Erythroblast (primary cell): ENCODE measurements at places on chromosomes 13 and 19.
A peak's percentile ranks its signal among the peaks of the same experiment; 100 is the strongest.

GRCh38 chr13:23580684-23581060 lies 10.5 kb downstream of the TNFRSF19 start:
- DNase-seq: no peak

GRCh38 chr13:36919171-36919832 lies 736 bp downstream of the SMAD9 start:
- no peak for DNase-seq

- no peak for DNase-seq
These were observed 23.0 kb downstream of the TUBA3C start for GRCh38 chr13:19158526-19159174.

DNA sequence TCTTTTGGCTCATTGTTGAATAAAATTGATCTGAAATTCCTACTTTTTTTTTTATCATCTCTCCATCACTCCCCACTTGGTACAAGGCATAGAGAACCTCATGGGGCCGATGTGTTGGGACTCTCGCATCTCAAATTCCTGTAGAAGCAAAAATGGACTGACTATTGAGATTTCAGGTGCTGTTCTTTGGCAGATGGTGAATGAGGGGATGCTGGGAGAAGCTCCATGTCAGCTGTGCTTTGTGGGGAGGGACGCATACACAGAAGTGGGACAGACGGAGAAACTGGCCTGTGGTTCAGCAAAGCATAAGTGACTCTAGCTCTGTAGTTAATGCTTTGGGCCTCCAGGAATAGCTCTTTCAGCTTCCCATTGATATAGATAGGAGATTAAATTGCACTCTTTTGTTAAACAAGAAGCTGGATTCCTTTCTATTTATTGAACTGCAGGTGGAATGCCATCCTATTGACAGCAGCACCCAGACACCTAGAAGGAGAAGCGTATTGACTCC lies 194.5 kb upstream of the RNF113B start:
- no peak for DNase-seq

- no peak for DNase-seq
These were observed 1.2 kb upstream of the EPS15L1 start for GRCh38 chr19:16472992-16473391.

- no peak for DNase-seq
These were observed 21.0 kb upstream of the DPP9 start for GRCh38 chr19:4744451-4745174.

DNA sequence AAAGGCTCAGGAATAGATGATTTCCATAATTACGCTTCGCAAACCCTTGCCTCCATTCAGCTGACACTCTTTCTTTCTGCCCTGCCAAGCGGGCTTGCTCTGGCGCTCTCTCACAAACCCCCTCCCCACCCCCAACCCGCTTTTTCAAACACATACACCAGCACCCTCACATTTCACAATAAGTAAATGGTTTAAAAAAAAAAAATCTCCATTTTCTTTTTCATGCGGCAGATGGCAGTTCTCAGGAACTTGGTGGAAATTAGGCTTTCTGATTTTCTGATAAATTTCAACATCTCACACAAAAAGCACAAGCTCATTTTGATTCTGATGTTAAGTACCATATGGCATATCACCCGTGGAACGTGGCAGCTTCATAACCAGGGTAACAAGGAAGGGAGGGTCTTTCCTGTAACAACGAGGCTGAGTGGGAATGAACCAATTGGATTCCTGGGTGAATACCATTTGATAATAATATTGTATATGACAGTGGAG lies 43.8 kb downstream of the C13orf42 start:
- DNase-seq: no peak

DNA sequence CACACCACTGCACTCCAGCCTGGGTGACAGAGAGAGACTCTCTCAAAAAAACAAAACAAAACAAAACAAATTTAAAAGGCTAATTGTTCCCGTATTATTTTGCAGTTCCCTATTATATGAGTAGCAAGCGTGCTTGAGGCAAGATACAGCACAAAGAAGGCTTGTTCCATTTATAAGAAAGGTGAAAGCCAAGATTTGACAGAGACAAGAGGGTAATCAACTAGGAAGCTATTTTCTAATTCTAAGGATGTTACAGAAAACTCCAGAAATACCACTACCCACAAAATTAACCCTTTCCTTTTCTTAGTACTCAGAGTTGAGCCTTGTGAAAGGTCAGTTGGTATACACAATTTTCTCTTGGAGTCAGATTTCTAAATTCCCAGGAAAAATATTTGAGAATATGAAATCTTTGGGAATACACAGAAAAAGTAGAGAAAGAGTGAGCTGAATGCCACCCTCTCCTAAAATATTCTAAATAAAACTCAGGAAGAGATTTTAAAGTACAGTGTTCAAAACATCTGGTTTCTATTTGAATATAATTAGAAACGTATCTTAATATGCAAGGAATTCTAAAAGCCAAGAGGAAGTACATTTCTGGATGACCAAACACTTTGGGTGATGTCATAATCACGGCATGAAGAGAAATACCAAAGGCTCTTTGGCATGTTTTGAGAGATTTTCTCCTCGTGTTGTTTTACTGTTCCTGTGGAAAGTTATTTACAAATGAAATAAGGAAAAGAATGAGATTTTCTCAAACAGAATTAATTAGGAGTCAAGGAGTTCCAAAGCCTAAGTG lies 63.0 kb upstream of the FLT1 start:
- no peak for DNase-seq

- no peak for DNase-seq
These were observed 25.6 kb upstream of the PCCA start for GRCh38 chr13:100063333-100063732.

DNA sequence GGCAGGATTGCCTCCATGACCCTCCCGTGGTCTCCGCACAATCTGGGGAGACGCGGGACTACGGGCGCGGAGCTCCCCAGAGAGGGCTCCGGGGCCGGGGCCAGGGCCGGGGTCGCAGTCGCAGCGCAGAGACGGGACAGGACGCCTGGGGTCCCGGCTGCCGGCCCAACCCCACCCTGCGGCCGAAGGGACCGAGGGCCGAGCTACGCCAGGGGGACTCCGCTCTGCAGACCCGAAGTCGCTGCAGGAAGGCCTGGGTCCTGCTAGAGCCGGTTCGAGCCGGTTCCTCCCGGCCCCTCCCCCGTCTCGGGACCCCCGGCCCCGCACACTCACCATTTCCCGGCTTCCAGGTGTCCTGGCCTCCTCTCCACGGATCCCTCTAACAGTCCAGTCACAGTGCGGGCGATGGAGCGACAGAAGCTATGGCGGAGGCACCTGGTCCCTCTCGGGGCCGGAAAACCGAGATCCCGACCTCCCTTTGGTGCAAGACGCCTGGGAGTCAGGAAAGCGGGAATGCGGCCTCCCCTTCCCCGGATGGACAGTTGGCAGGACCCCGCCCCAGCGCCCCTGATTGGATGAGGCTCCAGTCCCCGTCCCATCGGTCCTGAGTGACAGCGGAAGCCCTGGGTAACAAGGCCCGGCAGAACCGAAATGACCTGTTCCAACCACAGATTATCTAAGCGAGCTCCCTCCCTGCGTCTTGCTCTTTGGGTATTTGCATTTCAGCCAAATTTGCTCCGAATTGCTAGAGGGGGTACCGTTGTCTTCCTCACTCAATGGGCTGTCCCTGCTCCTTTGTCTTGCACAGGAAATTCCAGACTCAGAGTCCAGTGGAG lies at the start of gene ZNF625:
ZNF625 (minus strand) TSS at position 512 of the 836 bp plus-strand sequence; CDS start at position 336, 176 bp downstream.
- peak; percentile 44 for DNase-seq

GRCh38 chr13:112733661-112734379 lies 44.0 kb downstream of the ATP11A start:
- DNase-seq: no peak

DNA sequence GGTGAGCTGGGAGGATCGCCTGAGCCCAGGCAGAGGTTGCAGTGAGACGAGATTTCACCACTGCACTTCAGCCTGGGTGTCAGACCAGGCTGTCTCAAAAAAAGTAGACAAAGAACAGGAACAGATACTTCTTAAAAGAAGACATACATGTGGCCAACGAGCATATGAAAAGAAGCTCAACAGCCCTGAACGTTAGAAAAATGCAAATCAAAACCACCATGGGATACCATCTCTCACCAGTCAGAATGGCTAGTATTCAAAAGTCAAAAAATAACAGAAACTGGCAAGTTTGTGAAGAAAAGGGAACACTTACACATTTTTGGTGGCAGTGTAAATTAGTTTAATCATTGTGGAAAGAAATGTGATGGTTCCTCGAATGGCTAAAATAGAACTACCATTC lies 3.0 kb upstream of the LGALS14 start:
- DNase-seq: no peak

- no peak for DNase-seq
These were observed 101.7 kb upstream of the SOX21 start for GRCh38 chr13:94813920-94814475.

DNA sequence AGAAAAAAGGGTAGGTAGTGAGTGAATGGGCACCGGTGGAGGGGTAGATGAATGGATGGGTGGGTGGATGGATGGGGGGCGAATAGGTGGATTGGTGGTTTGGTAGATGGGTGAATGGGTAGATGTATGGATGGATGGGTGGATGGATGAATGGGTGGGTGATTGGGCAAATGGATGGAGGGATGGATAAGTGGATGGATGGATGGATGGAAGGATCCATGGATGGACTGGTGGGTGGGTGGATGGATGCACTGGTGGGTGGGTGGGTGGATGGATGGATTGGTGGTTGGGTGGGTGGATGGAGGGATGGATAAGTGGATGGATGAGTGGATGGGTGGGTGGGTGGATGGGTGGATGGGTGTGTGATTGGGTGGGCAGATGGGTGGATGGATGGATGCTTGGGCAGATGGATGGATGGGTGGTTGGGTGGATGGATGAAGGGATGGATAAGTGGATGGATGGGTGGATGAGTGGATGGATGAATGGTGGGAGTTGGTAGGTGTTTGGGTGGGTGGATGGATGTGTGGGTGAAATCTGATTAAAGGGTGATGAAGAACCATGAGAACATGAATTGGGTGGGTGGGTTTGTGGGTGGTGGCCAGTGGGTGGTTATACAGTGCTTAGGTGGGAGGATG lies 2.3 kb downstream of the ANKRD24 start:
- no peak for DNase-seq

- no peak for DNase-seq
These were observed 10.5 kb upstream of the CDC16 start for GRCh38 chr13:114224201-114224600.

DNA sequence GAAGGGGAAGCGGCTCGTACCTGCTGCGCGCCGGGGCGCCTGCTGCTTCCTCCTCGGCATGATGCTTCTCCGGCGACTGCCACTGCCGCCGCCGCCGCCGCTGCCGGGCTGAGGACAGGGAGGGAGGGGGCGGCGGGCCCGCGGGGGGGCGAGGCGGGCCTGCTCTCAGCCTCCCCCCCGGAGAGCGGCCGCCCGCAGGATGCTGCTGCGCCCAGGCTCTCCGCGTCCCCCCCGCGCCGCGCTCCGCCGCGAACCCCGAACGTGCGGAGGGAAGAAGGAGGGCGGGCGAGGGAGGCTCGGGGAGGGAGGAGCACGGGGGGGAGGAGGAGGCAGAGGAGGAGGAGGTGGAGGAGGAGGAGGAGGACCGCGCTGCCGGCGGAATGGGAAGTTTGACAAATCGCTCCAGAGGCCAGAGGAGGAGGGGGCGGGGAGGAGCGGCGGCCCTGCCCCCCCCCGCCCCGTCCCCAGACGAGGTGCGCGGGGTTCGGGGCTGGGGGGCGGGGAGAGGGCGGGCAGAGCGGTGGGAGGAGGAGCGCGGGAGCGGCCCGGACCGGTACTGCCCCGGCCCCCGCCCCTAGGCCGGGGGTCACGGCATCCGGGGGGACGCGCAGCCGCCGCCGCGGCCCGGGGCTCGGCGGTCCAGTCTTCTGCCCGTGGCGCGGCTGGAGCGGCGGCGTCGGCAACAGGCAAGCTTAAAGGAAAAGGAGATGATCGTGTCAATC lies at the start of gene TSHZ3:
TSHZ3 (minus strand) TSS at position 277 of the 722 bp plus-strand sequence; CDS start at position 60, 217 bp downstream.
- peak; percentile 13 for DNase-seq

GRCh38 chr19:38503077-38503410 lies 69.6 kb downstream of the RYR1 start:
- no peak for DNase-seq

DNA sequence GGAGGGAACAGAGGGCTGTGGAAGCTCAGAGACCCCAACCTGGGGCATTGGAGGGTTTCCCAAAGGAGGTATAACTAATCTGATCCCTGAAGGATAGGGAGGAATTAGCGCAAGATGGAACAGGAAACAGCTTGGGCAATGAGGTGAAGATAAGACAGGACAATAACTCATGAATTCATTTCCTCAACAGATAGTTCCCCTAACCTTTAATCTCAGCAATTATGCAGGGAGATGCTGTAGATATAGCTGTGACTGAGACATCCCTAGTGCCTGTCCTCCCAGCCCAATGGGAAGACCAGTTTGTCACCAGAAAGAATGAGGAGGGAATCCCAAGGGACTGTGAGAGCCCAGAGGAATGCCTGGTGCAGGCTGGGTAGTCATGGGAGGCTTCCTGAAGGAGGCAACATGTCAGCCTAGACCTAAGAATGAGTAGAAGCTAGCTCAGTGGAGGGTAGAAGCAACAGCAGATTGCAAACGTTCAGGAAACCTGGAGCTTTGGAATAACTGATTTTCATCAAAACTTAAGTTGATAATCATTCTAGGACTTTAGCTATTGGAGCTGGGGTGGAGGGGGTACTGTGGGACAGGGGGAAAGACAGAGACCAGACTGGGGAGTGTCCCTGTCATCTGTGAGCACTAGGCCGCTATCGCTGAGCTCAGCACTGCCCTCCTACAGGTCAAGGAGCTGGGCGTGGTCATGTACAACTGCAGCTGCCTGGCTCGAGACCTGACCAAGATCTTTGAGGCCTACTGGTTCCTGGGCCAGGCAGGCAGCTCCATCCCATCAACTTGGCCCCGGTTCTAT lies 18.8 kb downstream of the HIPK4 start:
- DNase-seq: peak; percentile 46

DNA sequence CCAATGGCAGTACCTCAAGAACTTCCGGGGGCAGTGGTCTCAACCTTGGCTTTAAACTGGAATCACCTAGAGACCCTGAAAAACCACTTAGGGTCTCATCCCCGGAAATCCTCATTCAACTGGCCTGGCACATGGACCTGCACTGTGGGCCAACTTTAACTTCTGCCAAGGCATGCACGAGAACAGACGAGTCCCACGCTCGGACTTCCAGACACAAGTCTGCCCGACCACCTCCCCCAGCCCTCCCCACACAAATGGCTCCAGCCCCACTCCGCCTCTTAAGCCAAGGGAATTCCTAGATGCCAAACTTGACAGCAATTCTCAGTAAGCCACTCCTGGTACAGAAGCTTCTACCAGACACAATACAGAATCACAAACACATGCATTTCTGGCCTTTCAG lies 114.0 kb downstream of the STK24 start:
- no peak for DNase-seq

GRCh38 chr13:112870051-112870331 lies 99.0 kb upstream of the MCF2L start:
- DNase-seq: peak; percentile 24

DNA sequence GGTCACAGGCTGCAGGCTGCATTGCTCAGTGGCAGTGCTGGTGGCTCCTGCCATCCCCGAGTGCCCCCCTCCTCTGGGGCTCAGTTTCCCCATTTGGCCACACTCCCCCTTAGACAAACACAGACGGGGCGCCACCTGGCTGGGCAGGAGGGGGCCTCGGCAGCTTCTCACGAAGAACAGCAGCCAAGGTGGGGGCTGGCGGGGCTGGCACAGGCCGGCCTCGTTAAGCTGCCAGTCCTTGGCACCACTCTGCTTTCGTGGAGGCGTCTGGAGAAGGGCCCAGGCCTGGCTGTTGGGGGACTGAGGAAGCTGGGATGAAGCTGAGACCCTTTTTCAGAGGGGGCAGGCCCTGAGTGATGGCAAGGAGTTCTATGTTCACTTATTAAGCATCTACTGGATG lies 3.7 kb upstream of the ZNRF4 start:
- DNase-seq: no peak
